ENCODE measurements at places on chromosomes 3 and 15.

- DNase-seq, result no peak
Measured at GRCh38 chr15:40436892-40437751, 3.6 kb upstream of the BAHD1 start.

DNA sequence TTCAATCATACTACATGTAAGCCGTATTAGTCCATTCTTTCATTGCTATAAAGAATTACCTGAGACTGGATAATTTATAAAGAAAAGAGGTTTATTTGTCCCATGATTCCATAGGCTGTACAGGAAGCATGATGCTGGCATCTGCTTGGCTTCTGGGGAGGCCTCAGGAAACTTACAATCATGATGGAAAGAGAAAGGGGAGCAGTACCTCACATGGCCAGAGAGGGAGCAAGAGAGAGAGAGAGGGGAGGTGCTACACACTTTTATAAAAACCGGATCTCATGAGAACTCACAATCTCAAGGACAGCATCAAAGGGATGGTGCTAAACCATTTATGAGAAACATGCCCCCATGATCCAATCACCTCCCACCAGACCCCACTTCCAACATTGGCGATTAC, 14.3 kb upstream of the CLASP2 start:
- DNase-seq, result no peak

GRCh38 chr3:188649521-188649920, 495.6 kb downstream of the LPP start:
- DNase-seq, result no peak

DNA sequence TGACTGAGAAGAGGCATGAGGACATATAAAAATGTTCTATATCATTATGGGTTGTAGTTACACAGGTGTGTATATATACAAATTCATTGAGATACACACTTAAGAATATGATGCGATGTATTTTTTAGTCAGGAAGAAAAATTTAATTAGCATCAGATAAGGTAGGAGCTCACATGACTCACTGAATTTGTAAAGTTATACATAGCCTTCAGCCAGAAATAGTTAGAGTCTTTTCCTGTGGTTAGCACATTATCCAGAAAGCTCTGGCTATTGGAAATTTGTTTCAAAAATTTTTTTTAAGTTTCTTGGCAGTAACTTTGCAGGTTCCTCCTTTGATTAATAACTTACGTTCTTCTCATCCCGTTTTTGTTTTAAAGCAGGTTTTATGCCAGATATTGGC, 88.6 kb downstream of the STT3B start:
- DNase-seq, result no peak

GRCh38 chr3:127221446-127222035, 28.6 kb downstream of the PRR23E start:
- DNase-seq, result no peak

DNA sequence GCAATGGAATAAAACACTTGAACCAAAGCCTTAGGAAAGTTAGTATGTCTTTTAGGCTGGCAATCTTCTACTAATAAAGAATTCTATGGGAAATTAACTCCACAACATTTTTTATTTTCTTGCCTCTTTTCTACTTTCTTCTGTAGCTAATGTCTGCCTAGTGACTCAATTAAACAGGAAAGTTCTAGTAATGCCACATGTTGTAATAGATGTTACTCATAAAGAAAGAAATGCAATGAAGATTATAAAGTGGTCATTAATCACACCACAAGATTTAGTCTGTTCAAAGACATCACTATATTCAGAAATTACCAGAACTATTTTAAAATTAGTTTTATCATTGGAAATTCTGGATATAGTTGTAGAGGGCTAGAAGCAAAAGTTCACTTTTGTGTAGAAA, 329.7 kb downstream of the SI start:
- no peak for DNase-seq

DNA sequence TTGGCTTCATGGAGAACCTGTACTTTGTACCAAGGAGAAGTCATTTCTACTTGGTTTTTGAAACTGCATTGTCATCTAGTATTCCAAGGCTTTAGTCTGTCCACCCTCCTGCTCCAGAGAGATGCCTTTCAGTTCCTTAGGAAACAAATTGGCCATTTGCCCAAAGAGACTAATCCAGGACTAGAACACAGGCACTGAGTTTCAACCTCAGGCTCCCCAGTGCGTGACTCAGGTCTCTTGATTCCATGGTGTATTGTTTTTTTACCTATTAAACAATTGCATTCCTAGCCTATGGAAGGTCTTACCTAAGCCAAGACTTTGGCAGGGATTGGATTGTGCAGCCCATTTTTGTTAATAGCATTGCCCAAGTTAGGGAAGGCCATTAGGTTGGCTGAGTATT, 214.8 kb upstream of the CTDSPL start:
- DNase-seq, result no peak

GRCh38 chr3:182246870-182247269, 535.1 kb downstream of the SOX2 start:
- no peak for DNase-seq

GRCh38 chr3:45852828-45853227, 10.9 kb upstream of the LZTFL1 start:
- DNase-seq, result no peak

DNA sequence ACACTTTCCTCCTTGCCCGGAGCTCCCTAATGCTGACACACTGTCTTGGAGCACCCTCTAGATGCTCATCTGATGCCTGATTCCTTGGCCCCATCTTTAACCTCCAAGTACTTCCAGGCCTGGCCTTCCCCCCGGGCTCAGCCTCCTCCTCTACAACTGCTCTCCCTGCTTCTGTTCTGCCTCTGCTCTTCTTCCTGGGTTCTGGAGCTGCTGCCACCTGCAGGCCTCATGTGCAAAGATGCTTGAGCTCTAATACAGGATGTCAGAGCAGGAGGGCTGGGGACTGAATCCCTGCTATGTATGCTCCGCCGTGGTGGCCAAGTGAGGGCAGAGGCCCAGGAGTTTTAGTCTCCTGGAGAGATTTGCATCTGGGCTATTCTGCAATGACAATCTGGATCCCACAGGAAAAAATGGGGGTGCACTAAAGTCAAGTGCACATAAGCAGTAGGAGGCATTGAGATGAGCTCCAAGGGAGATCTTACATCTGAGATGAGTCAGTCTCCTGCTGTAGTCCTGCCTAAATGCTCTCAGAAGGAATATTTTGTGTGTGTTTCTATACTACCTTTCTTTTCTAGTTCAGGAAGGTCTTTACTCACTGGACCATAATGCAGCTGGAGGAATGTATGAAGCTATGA, 296.3 kb downstream of the UACA start:
- no peak for DNase-seq

GRCh38 chr3:66195347-66195783, 25.4 kb upstream of the SLC25A26 start:
- DNase-seq, result no peak

DNA sequence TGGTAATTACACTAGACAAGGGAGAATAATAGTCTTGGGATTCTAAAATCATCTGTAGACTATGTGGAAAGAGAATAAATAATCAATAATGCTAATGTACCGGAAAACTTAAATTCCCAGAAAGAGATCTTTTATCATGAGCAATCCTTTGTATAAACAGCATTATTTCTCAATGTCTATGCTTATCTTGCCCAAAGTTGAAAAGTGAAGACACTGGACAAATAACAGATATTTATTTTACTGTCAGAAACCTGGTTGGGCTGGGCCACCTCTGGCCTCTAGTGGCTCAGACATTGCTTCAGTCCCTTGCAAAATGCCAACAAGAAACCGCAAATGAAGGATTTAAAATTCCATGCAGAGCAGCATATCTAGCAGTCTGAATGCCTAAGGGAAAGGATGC, 409.9 kb downstream of the FHIT start:
- no peak for DNase-seq

DNA sequence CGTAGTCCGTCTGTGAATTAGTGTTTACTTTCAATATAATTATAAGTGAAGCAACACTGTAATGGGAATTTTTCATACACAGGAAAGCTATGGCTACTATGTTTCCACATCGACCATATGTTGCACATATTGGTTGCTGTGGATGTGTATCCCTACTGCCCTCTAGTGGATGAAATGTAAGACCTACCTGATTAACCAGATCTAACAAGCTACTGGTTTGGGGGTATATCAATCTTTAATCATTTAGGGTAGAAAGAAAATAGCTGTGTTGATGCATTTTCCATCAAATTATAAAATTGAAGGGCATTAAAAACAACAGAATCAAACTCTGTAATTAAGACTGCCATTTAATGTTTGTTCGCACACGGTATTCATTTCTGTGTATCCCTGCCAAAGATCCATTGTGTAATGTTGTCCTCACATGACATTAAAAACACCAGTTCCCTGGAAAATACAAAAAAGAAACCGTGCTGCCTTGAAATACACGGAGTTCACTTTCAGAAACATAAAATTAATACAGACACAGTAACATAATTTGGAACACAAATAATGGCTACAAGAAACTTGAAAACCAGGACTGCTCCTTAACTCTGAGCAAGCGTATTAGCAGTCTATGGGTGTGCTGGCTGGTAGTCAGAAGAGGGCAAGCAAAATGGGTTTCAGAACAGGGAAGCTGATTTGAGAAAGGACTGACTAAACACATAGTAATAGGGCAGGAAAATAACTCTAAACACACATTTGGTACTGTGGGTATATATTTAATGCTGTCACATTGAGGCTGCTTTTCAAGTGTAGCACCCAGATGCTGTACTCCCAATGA, 125.1 kb downstream of the TIGIT start:
- DNase-seq, result no peak

DNA sequence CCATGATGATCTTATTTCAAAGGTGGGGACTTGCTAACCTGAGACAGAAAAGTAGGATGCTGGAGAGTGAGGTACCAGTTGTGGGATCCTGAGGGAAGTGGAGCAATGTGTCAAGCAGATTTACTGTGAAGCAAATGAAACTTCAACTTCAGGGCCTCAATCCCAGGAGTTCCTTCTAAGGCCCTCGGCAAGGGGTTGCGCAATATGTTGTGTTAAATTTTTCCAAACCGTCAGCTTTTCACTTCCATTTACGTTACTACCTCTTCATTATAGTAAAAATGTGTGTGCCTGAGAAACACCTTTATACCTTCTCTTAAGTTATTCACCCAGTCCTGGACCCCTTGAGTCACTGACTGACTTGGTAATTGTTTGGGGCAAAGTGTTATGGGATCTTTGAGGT, 42.5 kb upstream of the KCNH8 start:
- DNase-seq, result no peak

GRCh38 chr3:169669816-169670215, 6.3 kb upstream of the MECOM start:
- no peak for DNase-seq

DNA sequence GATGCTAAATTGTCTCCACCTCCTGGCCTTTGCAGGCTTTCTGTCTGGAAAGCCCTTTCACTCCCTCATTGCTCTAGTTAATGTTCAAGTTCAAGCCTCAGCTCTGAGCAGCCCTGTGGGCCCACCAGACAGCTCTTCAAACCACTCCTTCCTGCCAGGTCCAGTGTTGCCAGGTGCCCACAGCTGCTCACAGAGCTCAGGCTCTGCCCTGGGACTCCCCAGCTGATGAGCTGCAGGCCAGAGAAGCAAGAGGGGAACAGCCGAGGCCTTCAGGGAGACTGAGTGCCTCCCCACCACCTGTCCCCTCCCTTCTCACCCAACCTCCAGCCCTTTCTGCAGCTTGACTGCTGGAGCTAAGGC, 1.3 kb upstream of the ZBTB47 start:
- no peak for DNase-seq

- no peak for DNase-seq
Measured at GRCh38 chr3:72004749-72005292, 219.9 kb upstream of the PROK2 start.

GRCh38 chr3:144444061-144444460, 472.4 kb downstream of the DIPK2A start:
- DNase-seq, result no peak

GRCh38 chr15:25641361-25641760, 202.5 kb upstream of the UBE3A start:
- DNase-seq, result no peak

DNA sequence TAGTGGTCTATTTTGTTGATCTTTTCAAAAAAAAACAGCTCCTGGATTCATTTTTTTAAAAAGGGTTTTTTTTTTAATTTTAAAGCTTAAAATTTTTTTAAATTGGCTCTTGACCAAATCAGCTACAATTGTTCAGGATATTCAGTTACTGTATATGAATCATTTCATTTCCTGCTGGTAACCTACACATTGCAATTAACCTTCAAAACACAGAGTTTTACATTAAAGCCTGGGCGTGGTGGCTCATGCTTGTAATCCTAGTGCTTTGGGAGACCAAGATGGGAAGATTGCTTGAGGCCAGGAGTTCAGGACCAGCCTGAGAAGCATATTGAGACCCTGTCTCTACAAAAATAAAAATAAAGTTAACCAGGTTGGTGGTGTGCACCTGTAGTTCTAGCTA, 163.4 kb downstream of the ALDH1A2 start:
- no peak for DNase-seq

DNA sequence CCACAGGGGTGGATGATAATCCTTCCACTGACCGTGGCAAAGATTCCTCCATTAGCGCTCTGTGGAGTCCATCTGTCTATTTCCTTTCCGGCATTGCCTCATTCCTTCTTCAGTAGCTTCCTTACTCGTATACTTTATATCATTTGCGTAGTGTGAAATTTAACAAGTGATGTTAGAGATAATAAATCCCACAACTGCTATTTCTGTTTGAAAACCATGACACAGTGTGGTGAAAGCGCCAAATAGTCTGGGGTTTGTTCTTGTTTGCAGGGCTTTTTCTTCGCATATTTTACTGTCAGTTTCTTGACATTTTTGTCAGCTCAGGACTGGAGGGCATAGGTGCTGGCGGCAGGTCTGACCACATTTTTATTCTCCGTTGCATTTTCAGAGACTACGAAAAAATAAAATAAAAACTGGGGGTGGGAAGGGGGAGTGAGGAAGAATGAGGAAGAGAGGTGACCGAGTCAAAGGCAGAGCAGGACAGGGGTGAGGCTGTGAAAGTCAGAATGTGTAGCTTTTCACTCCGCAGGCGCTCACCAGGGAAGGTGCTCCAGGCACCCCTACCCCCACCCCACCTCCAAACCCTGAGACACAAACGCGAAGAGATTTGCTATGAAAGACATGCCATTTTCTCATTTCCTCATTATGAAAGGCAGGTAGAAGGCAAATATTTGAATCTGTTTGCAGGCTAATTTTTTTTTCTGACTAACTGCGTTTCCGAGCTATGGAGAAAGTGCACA, 965.0 kb downstream of the MCTP2 start:
- DNase-seq, result no peak

DNA sequence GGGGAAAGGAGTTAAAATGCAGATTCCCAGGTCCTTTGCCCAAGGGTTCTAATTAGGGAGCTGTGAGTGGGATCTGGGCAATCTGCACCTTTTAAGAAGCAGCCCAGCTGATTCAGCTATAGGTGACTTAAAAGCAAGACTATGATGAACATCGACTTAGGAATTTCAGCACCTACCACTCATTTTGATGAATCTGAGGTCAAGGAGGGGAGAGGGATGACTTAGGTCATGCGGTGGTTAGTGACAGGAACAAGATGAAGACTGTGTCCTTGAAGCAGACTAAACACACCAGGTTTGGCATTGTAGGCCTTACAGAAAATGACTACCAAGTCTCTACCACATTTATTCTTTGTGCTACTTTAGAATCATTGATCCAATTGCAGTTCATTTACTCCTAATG, 196.3 kb downstream of the DTWD1 start:
- no peak for DNase-seq

Measured in stimulated activated CD8-positive, alpha-beta memory T cell treated with anti-CD3 and anti-CD28 coated beads, Interleukin-4, amount 100 ng/mL, for 1 hour (primary cell).